SK-MEL-5 (cell line): ENCODE measurements at places on chromosomes 3 and 15. TPM values are rescaled to one million over a fixed set of nuclear protein-coding genes. Genes with fewer than 3 reads are reported as not detected.
A peak's percentile ranks its signal among the peaks of the same experiment; 100 is the strongest.

DNA sequence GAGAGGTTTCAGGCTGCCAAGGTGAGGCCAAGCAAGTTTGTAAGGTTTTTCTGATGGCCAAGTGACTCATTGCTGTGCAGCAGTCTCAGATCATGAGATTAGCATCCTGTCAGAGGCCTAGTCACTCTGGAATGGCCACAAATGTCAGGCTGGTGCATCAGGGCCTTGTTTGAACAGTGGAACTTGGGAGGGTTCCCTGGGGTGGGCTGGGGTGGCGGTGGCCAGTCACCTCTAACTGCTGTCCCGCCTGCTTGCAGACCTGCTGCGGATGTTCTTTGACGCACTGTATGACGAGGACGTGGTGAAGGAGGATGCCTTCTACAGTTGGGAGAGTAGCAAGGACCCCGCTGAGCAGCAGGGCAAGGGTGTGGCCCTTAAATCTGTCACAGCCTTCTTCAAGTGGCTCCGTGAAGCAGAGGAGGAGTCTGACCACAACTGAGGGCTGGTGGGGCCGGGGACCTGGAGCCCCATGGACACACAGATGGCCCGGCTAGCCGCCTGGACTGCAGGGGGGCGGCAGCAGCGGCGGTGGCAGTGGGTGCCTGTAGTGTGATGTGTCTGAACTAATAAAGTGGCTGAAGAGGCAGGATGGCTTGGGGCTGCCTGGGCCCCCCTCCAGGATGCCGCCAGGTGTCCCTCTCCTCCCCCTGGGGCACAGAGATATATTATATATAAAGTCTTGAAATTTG, 2.8 kb upstream of the FAM131A start:
- no peak for DNase-seq

GRCh38 chr3:61358364-61358763, 107.1 kb upstream of the FHIT start:
- DNase-seq, result peak; percentile 60

DNA sequence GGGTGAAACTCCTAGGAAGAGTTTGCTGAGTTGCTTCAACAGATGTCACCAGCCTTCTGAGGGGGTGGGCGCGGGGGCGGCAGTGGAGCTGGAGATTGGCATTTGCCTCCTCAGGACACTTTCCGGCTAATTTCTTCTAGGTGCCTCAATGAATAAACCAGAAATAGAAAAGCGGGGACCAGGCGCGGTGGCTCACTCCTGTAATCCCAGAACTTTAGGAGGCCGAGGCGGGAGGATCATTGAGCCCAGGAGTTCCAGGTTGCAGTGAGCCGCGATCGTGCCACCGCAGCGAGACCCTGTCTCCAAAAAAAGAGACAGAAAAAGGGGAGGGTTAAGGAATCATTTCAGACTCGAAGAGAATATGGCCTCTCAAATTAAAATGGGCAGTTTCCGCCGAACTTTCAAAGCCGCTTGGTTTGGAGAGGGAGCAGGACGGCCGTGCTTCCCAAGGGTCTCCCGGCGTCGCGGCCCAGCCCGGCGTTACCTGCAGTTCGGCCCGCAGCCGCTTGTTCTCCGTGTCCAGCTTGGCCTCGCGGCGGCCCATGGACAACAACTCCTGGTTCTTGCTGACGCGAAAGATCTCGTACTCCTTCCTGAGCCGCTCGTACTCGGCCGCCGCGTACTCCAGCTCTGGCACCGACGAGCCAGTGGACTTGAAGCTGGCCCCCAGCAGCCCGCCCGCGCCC, 587 bp downstream of the NPHP3 start:
- DNase-seq, result peak; percentile 64

GRCh38 chr3:121165397-121165837, 257.4 kb downstream of the STXBP5L start:
- DNase-seq, result no peak

GRCh38 chr15:34470091-34470490, 32.5 kb upstream of the GOLGA8A start:
- no peak for DNase-seq

DNA sequence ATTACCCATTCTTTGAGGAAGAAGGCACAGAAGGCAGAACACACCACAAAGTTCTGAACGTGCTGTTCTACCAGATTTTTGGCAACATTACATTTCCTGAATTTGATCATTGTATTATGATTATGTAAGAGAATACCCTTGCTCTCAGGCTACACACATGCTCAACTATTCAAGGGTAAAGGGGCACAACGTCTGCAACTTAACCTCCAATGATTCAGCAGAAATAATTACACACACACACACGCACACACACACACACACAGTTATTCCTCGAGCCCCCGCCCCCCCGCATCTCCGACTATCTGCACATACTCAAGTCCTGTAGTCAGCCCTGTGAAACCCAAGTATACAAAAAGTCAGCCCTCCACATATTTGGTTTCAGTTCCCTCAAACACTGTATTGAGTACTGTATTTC, 26.8 kb downstream of the RPN1 start:
- DNase-seq, result no peak

DNA sequence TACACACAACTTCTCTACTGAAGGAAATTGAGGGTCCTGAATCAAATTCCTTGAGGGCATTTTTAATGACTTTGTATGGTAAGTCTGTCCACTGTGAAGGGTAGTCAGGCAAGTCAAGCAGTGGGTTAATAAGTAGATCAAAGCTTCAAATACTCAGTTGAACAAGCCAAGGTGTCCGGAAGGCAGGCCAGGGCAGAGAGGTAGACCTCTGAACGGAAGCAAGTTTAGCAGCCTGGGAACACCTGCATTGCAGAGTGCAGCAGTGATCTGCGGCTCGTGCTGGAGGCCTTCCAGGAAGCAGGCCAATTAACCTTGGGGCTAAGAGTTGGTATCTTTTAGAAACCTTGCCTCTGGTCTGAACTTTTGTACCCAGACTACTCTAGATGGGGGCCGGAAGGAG, 143.8 kb downstream of the LRTM1 start:
- no peak for DNase-seq

DNA sequence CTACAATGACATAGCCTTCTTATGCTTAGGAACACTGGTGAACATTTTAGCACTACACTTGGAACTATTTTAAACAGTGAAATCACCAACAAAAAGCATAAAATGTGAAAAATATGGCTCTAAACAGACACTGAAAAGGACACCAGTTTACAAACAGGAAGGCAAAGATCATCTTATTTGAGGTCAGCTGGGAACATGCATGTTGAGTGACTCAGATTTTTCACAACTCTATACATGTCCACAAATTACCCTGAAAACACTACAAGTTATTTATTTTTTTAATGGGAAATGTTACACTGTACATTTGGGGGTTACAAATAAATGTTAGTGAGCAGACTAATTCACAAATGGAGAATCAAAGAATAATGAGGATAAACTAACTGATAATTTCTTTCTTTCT, 12.5 kb upstream of the GK5 start:
- DNase-seq, result no peak

GRCh38 chr3:131081224-131081623, 54.5 kb downstream of the NEK11 start:
- no peak for DNase-seq

DNA sequence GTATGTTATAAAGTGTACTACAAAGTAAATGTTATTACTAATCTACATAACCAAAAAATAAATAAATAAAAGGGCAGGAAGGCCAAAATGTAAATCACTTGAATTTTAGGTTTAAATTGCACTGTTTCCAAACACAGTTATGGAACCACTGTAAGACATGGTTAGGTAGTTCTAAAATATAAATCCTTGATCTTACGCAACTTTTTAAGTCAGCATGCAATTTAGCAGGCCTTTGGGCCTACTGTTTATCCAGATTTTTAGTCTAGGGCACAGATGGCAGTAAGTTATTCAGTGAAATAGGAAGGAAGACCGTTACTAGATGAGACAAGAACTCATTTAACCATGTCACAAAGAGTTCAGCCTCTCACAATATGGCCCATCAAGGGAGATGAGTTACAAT, 187.4 kb upstream of the SLC2A2 start:
- DNase-seq, result no peak

- DNase-seq, result no peak
Measured at GRCh38 chr3:43062040-43062563, 43.8 kb downstream of the POMGNT2 start.

GRCh38 chr3:110528305-110529121, 543.1 kb upstream of the NECTIN3 start:
- DNase-seq, result no peak

- no peak for DNase-seq
Measured at GRCh38 chr3:71548705-71549384, 34.7 kb downstream of the FOXP1 start.

GRCh38 chr3:12518261-12519028, 26.9 kb downstream of the MKRN2OS start:
- DNase-seq, result no peak

DNA sequence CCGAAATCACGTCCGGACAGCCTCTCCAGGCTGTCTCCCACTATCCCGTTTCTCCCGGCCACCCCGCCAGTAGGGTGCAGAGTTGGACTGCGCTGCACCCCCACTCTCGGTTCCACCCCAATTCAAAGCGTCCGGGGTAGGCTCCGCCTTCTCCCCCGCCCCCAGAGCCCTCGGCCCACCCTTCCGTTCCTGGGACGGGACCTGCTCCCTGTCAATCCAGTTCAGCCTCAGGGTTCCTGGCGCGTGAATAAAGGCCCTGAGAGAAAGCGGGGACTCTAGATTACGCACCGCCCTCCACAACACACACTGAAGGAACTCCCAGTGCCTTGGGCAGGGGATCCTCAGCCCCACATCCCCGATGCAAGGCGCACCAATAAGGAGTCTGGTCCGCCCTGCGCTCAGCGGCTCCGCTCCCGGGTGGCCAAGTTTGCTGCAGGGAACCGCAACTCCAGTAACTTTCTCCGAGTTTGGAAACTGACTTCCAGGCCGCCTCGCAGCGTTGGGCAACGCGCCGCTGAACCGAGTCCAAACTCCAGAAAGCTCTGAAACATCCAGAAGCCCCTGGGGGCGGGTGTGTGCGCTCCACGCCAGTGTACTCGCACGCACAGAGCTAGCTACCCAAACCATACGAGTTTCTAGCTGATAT, 1.9 kb downstream of the ADAMTS9 start:
- DNase-seq, result peak; percentile 52

DNA sequence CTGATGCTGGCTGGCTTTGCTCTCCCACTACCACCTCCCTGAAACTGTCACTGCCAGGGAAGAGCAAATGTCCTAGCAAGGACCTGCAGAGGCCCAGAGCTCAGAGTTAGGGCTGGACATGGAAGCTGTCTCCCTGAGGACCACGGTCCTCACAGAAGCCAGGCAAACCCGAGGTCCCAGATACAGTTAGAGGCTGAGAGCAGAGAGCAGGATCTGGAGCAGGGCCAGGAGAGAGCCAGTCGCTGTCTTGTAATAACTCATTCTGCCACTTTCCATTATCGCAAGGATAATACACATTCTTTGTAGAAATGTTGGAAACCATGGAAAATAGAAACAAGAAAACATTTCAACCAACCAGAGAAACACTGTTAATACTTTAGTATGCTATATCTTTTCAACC, 10.1 kb downstream of the GHSR start:
- DNase-seq, result no peak

- DNase-seq, result peak; percentile 96
Measured at GRCh38 chr15:81182031-81182755, 14.5 kb upstream of the IL16 start.

GRCh38 chr15:39530480-39531342, 50.2 kb upstream of the THBS1 start:
- DNase-seq, result no peak

DNA sequence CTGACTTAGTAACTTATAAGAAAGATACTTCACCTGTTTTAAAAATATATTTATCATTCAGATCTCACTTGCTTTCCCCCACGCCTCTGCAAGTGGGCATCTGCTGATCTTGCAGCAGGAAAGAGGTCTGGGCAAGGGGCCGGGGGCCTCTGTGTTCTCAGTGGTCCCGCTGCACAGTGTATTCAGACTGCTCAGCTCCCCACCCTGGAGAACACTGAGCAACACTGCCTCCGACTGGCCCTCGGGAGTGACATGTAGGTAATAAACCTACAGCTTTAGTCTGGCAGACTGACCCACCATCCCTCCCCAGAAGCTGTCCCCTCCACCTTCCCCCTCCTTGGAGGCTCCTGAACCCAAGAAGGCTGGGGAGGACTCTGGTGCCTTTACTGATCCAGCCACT, 43.8 kb downstream of the GABRB3 start:
- no peak for DNase-seq

GRCh38 chr3:128727059-128727458, 1.1 kb downstream of the RAB7A start:
- DNase-seq, result no peak

DNA sequence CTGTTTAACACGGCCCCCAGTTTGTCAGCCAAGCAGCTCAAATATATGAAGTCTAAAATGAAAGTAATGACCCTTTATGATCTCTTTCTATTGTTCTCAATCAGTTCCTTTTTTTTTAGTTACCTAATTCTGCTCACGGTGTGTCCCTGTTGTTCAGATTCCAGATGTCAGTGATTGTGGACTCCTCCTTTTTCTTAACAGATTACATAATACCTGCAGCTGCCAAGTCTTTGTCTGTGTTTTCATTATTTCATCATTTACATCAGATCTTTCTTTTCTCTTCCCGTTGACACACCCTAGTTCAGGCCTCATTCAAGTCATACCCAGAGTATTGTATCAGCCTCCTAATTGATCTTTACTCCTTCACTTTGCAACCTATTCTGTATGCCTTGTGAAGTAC, 56.1 kb upstream of the SKIL start:
- no peak for DNase-seq

DNA sequence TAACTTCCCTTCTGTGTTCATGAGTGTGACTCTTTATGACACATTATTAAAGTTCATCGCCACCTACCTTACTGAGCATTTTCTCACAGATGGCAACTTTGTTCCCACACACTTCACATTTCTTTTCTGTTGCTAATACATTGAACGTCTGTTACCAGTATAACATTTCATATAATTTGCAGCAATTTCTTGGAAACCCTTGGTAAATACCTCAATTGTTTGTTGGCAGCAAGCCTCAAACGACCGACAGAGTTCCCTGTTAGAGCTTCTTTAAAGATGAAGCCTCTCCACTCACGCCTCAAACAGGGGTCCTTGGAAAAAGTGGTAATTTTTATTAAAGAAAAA, 3.2 kb upstream of the CHSY1 start:
- DNase-seq, result no peak

- DNase-seq, result no peak
Measured at GRCh38 chr3:82058809-82059208, 297.4 kb upstream of the GBE1 start.

The ALPK3 gene
- 0.03 TPM in 2 replicates for total RNA-seq

The LIPC gene
- total RNA-seq, result not detected in 2 replicates

The FAM81A gene
- total RNA-seq, result 21.2 and 22.7 TPM in 2 replicates

The PLSCR2 gene
- not detected in 2 replicates for total RNA-seq

The PHLDB2 gene
- total RNA-seq, result 36.2 and 36.9 TPM in 2 replicates

The SLITRK3 gene
- total RNA-seq, result not detected in 2 replicates

The FBXO45 gene
- total RNA-seq, result 14.0 and 15.8 TPM in 2 replicates

The TMA7 gene
- 412 and 439 TPM in 2 replicates for total RNA-seq

The WNT7A gene
- total RNA-seq, result not detected in 2 replicates

The PCNP gene
- total RNA-seq, result 69.9 and 74.2 TPM in 2 replicates

The AGTR1 gene
- 0.08 and 0.13 TPM in 2 replicates for total RNA-seq

The HYAL1 gene
- total RNA-seq, result 0.24 and 1.1 TPM in 2 replicates
